Karpas-422 (cell line): ENCODE measurements at places on chromosomes 16 and 17.

- no peak overlapping the region for H3K4me3 ChIP-seq
- no peaks in the 10 kb centered on the region for H3K27me3 ChIP-seq
- H3K36me3 ChIP-seq = peaks cover 34% of the 10 kb centered on the region
Observed at GRCh38 chr17:32158870-32159585, 16.7 kb downstream of the RHOT1 start.

- H3K4me1 ChIP-seq = peaks cover 30% of the 10 kb centered on the region
- H3K4me3 ChIP-seq = peak within 1 kb of the TSS; percentile 88
- peak within 1 kb of the TSS; percentile 94 for H3K27ac ChIP-seq
- no peaks in the 10 kb centered on the region for H3K27me3 ChIP-seq
Observed at GRCh38 chr17:63774141-63774968, at the start of gene DDX42. Gene DDX42 (plus strand): TSS chr17:63774170. CDS start chr17:63787050, 12,880 bp downstream.

GRCh38 chr17:69096541-69096940 lies 35.8 kb upstream of the ABCA9 start:
- no peak overlapping the region for H3K4me3 ChIP-seq
- no peaks in the 10 kb centered on the region for H3K36me3 ChIP-seq
- H3K27me3 ChIP-seq = no peaks in the 10 kb centered on the region
- no peak for DNase-seq
- H3K27ac ChIP-seq = no peak overlapping the region

DNA sequence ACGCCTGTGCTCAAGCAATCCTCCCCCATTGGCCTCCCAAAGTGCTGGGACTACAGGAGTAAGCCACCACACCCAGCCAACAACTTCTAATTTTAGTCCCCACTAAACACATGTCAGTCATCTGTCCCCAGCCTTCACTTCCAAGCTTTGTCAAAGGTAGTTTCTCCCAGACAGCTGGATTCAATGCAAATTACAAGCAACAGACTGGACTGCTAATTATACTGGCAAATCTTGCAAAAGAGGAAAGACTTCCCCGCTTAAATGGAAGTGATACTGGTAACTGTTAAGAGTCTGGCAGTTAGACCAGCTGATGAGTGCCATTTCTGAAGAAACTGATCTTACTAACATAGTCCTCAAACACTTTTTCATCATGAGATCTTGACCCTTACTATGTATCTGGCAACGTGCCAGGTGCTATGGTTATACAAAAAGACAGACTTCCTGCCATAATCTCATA lies 8.2 kb upstream of the GGA2 start:
- H3K27ac ChIP-seq = peak overlapping the region; percentile 94
- H3K4me1 ChIP-seq = peaks cover 57% of the 10 kb centered on the region
- peak overlapping the region; percentile 16; the same call in 1 of the 2 replicates for H3K4me3 ChIP-seq
- peak; percentile 89 for DNase-seq
- H3K36me3 ChIP-seq = peaks cover 34% of the 10 kb centered on the region

DNA sequence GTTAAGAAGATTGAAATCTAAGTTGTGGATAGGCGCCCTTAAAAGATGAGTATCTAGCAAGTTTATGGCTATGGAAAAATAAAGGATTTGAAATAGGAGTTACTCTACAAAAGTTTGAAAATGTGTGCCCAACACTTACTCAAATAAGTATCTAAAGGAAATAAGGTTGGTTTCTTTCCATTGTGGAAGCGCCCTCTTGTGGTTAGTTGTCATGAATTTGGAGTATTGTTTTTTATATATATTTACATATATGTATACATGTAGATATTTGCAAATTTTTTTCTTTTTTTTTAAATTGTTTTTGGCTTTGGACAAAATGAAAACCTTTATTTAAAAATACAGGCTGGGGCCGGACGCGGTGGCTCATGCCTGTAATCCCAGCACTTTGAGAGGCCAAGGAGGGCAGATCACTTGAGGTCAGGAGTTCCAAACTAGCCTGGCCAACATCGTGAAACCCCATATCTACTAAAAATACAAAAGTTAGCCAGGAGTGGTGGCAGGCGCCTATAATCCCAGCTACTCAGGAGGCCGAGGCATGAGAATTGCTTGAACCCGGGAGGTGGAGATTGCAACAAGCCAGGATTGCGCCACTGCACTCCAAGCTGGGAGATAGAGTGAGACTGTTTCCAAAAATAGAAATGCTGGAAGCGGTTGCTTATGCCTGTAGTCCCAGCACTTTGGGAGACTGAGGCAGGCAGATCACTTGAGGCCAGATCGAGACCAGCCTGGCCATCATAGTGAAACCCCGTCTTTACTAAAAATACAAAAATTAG lies 24.0 kb upstream of the VPS4A start:
- H3K27me3 ChIP-seq = no peaks in the 10 kb centered on the region
- no peak overlapping the region for H3K4me3 ChIP-seq
- no peak overlapping the region for H3K27ac ChIP-seq
- peak; percentile 85 for DNase-seq
- H3K4me1 ChIP-seq = no peaks in the 10 kb centered on the region

- H3K36me3 ChIP-seq = peaks cover 5% of the 10 kb centered on the region; the same call in 1 of the 2 replicates
- H3K27ac ChIP-seq = no peak within 1 kb of the TSS
- no peaks in the 10 kb centered on the region for H3K27me3 ChIP-seq
Observed at GRCh38 chr16:67884684-67885083, at the start of gene NRN1L. Gene NRN1L (plus strand): TSS chr16:67884885. CDS start chr16:67884904, 19 bp downstream.

DNA sequence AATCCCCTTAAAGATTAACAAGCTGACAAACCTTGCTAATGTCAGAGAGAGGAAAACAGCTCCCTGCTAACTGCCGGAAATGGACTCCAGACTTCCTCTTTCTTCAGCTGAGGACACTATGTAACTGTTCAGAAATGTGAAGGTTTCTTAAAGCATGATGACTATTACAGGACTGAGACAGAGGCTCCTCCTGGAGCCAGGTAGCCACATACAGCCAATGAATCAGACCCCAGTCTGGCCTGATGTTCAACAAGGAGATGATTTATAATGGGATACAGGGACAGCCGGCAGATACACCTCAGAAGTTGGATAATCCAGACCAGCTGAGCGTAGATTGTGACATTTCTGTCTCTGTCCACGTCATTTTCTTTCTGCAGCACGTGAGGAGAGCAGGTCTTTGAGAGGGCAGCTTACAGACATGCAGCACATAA lies 216.2 kb downstream of the HS3ST3A1 start:
- no peaks in the 10 kb centered on the region for H3K36me3 ChIP-seq
- no peak overlapping the region for H3K27ac ChIP-seq
- H3K4me1 ChIP-seq = no peaks in the 10 kb centered on the region
- H3K4me3 ChIP-seq = no peak overlapping the region
- DNase-seq = peak; percentile 51

- H3K27ac ChIP-seq = peak within 1 kb of the TSS; percentile 77
- DNase-seq = peak; percentile 79
- H3K4me1 ChIP-seq = peaks cover 29% of the 10 kb centered on the region
- no peaks in the 10 kb centered on the region for H3K27me3 ChIP-seq
- H3K4me3 ChIP-seq = peak within 1 kb of the TSS; percentile 86
Observed at GRCh38 chr16:1772362-1772907, at the start of gene EME2. Gene EME2 (plus strand): TSS chr16:1772810. CDS start chr16:1773228, 418 bp downstream.
